LoVo (cell line): ENCODE measurements at places on chromosomes 12 and 14.
A peak's percentile ranks its signal among the peaks of the same experiment; 100 is the strongest.

DNA sequence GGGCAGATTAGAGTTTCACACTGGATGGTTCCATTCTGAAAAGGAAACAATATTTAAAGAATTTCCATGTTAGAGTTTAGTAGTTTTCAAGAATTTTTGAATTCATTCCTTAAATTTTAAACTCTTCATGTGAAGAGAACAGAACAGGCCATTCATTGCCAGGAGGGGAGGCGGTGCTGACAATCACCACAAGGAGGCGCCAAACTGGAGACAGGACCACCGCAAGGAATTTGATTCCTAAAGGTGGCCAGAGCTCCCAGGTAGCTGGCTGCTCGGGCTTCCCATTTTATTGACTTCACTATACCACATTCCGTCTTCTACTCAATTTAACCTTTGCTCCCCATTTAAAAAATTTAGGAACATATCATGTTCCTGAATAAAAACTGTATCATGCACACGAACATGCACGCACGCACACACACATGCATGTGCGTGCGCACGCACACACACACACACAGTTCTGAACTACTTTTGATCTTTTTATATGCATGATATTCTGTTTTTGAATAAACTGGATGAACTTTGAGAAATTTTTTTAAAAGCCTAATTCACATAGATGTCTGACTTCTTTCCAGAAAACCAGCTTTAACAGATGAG, 101.2 kb downstream of the NELL2 start:
- DNase-seq, result peak; percentile 52

- DNase-seq, result peak; percentile 44
These were observed 70.8 kb downstream of the SRGAP1 start for GRCh38 chr12:63915105-63915800.

- no peak for DNase-seq
These were observed 6.2 kb downstream of the OR4N5 start for GRCh38 chr14:20144820-20145219.

GRCh38 chr14:77478796-77479195, 19.8 kb downstream of the ISM2 start:
- no peak for DNase-seq

DNA sequence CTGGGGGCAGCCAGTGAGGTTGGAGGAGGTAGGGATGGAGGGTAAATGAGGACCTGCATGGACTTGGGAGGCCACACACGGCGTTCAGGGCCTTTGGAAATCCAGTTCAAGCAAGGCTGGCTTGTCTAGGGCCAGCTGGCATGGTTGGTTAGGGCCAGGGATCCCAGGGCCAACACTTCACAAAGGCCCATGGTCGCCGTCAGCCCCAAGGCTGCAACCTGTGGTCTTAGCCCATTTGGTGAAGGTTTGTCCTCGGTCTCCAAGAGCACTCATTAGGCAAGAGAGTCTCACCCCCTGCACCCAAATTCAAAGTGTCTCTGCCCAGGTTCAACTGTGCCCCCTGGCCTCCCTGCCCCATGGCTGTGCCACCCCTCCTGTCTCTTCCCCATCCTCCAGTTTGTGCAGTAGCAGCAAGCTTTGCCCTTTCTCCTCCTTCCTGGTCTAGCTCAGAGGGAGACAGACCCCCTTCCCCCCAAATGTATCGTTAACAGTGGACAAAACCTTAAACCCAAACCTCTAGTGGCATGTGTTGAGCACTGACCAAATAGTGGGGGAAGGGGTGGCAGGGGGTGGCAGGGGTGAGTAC, 94.1 kb downstream of the NINJ2 start:
- no peak for DNase-seq

- no peak for DNase-seq
These were observed 41.6 kb downstream of the LRRC74A start for GRCh38 chr14:76867516-76868453.

DNA sequence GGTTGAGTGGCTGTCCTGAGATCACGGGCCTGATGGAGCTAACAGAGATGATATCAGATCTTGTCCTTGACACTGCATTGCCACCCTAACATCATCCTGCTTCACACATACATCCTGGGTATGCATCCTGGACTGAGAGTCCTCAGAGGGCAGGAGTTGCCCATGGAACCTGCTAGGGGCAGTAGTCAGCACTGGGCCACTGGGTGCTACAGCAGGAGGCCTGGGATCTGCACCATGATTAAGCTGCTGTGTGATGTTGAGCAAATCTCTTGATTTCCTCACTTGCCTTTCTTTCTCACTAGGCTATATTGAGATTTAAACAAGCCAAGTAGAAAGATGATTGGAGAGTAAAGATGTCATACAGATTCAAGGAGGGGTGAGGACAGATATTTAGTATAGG, 22.1 kb upstream of the EIF4B start:
- no peak for DNase-seq

DNA sequence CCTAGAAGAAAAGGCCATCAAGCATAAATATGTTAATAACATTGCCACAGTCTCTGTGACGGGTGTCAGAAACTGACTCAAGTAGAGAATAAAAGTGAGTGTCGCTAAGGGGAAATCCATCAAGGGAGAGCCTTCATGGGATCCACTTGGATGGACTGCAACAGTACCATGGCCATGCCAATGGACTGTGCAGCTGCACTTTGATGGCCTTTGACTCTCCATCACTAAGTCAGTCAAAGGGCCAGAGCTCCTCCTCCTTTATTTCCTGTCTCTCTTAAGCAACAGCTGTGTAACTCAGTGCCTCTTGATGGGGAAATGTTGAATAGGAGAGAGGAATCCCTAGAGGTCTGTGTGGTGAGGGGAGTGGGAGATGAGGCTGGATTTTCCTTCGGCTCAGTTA, 335.2 kb downstream of the BMP4 start:
- DNase-seq, result no peak

DNA sequence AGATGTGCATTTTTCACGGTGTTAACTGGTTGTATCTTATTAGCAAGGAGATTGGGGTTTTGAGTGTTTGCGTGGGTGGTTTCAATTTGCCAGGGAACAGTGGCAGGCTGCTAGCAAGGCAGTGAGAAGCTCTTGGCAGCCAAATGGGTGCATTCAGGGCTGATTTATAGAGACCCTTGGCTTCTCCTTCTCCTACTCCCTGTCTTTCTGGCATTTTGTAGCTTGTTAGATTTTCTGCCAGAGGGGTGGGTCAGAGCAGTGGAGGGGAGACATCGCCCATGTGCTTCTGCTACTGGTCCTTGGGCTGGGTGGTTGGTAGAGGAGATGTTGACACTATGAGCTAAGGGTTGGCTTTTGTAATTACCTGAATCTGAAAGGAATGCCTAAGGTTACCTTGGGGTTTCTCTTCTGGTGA, 9.6 kb downstream of the CALM1 start:
- no peak for DNase-seq

DNA sequence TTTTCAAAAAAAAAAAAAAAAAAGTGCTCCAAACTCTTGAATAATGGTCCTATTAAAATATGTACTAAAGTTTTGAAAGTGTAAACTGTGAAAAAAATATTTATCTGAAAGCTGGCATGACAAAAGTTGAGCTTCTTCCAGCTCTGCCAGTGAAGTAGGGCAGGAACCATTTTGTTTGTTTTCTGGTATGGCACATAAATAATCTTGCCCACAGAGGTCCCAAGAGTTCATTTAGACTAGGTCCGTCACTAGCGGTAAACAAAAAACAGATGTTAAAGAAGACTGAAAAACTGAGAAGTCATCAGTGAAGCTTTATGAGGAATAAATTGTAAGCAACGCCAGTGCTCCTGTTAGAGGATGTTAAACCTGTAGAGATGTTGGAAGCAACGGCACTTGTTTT, 7.0 kb downstream of the ERP27 start:
- DNase-seq, result no peak

- no peak for DNase-seq
These were observed 235.2 kb downstream of the CHST11 start for GRCh38 chr12:104691721-104692556.

DNA sequence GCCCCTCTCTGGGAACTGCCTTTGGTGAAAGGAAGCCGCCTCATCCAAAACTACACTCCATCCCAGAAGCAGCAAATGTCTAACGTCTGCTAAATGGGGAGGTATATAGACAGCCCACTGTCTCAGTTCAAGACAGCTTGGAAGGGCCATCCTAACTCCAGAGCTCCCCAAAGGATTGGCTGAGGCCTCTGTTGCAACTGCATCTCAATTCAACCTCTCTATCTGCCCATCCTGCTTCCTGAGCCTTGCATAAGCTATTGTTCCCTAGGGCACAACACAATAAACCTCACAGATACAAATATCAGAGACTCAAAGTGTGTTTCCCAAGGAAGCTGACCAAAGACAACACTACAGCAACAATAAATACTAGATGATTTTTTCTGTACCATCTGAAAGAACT, 495.2 kb upstream of the SOX5 start:
- DNase-seq, result no peak

DNA sequence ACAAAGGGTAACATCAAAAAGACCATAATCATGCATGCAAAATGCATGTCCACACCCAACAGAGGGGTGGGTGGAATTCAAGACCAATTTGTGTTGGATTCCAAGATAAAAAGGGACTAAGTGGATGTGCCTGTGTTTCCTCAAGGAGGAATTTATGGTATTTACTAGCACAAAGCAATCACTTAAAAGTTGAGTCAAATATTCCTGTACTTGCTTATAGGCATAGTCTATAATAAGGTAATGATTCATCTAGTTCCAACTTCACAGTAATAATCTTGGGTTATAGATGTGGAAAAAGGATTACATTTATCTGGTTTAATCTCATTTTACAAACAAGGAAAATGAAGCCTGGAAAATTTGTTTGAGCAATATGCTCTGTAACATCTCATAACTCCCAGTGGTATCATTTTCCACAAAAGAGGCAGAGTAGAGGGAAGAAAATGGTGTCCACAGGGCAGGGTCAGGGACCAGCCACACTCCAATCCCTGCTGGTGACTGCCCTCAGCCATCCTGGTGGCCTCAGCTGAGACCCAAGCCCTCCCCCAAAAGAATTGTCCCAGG, 80.8 kb upstream of the REP15 start:
- DNase-seq, result peak; percentile 92

- DNase-seq, result no peak
These were observed 71.1 kb downstream of the RASSF3 start for GRCh38 chr12:64681200-64682052.

DNA sequence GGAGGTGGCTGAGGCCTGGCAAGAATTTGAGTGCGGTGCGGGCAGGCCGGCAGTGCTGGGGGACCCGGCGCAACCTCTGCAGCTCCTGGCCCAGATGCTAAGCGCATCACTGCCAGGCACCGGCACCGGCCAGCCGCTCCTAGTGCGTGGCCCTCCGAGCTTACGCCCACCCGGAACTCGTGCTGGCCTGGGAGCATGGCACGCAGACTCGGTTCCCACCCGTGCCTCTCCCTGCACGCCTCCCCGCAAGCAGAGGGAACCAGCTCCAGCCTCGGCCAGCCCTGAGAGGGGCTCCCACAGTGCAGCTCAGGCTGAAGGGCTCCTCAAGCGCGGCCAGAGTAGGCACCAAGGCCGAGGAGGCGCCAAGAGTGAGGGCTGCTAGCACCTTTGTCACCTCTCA, 63.7 kb downstream of the CCDC60 start:
- DNase-seq, result no peak

- DNase-seq, result no peak
These were observed 66.5 kb downstream of the CACNA1C start for GRCh38 chr12:2119266-2119665.

DNA sequence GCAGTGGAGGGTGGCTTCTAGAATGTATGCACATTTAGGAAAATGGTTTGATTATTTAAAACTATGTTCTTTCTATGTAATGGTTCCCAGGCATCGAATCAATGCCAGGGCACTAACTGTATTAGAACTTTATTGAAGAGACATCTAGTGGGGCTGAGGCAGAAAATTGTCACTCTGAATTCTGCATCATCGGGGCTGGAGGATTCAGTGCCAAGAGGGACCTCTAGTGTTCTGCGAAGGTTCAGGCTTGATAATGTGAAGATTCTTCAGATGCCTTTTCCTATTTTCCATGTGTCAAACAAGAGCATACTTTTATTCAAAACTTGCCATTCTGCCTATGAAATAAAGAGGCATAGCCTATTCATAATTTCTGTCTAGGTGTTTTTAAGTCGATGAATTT, 146.3 kb downstream of the CAND1 start:
- DNase-seq, result no peak

DNA sequence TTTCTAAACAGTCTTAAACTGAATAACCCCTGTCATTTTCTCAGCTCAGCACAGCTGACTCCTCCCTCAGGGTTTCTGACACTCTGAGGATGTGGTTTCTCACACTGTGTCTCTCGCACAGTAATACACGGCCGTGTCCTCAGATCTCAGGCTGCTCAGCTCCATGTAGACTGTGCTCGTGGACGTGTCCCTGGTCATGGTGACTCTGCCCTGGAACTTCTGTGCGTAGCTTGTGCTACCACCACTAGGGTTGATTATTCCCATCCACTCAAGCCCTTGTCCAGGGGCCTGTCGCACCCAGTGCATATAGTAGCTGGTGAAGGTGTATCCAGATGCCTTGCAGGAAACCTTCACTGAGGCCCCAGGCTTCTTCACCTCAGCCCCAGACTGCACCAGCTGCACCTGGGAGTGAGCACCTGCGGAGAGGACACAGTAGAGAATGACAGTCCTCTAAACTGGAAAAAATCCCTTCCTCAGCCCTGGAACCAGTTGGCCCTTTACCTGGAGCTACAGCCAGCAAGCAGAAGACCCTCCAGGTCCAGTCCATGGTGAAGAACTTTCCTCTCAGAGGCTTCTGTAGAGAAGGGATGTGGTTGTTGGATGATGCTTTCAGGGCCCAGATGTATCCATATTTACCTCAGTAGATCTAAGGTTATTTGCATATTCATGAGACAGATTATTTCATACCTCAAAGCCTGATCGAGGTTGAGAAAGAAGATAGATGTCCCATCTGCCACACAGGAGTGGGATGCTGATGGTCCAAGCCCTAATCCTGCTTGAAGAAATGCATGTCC, 984.8 kb downstream of the TMEM121 start:
- DNase-seq, result no peak

GRCh38 chr12:88063375-88063774, 34.2 kb upstream of the C12orf50 start:
- no peak for DNase-seq

DNA sequence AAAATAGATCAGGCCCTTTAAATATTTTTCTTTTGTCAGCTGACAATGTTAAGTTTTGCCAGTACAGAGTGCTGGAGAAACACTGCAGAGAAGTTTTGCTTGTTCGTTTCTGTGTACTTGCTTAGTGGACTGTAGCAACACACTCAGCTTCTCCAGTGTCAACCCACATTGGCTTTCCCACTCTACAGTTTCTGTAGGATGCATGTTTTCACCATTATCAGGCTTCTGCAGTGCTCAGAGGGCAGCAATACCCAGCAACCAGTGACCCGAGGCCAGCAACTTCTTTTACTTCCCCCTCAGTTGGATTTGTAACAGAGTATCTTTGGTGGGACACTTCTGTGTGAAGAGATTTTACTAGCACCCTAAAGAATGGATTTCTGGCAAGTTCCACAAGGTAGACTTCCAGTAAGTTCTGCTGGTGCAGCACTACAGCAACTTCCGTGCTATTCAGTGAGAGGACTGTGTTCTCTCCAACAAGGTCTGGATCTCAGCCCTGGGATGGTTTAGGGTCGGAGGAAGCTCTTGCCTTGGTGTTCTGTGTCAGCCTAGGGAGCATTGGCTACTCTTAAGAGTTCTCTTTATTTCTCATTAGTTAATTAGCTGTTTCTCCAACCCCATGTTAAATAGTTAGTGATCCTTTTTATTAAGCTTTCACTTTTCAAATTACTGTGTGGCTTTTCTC, 70.4 kb downstream of the FUT8 start:
- no peak for DNase-seq

GRCh38 chr14:26157517-26157916, 440.3 kb downstream of the NOVA1 start:
- DNase-seq, result no peak

GRCh38 chr14:33806905-33807304, 144.0 kb downstream of the EGLN3 start:
- no peak for DNase-seq
